ENCODE measurements at places on chromosomes 3 and 15.

DNA sequence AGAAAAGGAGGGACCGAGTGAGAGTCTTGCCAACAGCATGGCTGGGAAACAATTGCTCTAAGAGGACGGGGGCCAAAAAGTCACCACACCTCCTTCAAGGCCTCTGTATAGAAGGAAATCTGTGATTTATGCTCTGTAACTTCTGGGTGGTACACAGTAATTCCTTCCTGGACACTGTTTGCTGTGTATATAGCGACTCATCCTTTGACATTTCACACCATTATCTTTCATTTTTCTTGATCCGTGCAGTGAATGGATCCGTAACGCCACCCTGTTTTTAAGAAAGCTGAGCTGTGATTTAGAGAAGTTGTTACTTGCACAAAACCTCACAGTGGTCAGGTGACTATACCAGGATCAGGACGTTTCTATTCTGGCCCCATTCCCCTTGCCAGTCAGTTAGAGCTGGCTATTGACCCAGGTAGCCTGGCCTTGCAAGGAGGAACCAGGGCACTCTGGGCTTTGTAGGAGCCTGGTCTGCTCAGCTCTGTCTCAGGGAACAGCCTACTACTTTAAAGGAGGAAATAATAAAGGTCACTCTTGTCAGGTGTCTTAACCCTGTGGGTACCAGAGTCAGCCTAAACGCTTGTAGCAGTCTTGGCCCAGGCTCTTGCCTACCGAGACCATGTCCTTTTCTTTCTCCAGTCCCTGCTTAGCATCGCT is 86.5 kb upstream of the MYZAP start:
- DNase-seq = no peak

GRCh38 chr15:85361323-85361722 is 19.1 kb upstream of the AKAP13 start:
- no peak for DNase-seq

DNA sequence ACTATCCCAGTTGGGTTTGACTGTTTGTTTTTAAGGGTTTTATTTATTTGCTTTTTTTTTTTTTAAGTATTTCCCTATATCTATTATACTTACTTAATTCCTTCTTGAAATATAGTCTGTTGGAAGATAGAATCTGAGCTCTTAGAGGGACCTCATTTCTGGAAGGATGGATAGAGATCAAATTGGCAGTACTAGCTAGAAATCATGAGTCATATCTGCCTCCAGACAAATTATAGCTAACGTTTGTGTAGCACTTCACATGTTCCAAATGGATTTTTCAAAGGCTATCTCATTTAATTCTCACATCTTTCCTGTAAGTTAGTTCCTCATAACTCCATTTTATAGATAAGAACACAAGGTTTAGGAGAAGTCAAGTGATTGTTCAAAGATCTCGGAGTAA is 384.7 kb downstream of the ZIC1 start:
- no peak for DNase-seq

DNA sequence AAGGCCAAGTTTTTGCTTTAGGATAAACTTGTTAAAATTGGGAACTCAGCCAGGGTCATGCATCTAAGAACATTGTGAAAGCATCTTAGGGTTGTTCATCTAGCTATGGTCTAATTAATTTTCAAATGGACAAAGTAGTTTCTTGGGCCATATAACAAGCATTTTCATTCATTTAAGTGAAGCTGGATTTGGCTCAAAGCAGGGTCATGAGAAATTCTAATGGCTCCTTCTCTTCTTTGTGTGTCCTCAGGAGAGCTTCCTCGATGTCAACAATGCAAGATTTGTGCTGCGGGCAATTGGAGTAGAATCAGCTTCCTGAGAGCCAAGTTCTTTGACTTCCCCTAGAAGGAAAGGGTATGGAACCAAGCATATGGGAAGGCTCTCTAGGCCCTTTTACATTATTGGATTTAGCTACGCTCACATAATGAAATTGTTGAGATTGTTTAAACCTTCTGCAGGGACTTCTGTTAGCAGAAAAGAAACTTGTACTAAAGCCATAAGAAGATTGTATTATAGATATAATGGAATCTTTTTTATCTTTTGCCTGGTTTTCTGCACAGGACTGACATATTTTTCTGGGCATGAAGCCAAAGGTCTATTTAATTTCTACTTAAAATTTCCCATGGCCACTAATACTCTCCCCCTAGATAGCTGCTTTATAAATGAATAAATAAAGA is 1.8 kb upstream of the SAMMSON start:
- no peak for DNase-seq

DNA sequence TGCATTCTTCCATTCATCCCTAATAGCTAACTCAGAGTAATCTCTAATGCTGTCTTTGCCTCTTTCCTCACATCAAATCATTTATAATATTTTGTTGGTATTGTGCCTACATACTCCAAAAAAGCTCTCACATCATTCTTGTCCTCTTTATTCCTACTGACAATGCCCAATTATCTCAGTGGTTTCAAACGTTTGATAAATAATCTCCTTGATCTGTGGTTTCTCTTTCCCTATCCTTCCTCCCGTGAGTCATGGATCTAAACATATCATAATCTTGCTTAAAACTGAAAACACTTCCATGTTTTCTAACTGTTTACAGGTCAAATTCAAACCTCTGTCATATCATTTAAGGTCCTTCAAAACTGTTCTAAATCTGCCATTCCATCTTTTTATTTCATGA is 115.1 kb downstream of the CNTN6 start:
- no peak for DNase-seq

DNA sequence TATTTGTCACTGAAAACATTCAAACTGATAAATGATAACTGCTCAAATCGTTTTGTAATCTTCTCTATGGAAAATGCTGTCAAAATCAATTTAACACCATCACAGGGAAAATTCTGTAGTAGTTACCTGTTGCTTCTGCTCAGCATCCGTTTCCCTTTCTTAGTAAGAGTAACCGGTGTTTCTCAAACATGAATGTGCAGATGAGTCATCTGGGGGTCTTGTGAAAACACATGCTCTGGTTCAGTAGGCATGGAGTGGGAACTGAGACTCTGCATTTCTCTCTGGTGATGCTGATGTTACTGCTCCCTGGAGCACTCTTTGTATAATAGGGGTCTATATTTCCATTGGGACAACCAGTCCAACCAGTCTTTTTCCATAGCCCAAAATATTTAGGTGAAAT is 145.1 kb downstream of the SEMA6D start:
- DNase-seq = no peak

GRCh38 chr15:50879016-50879617 is 29.4 kb upstream of the AP4E1 start:
- DNase-seq = no peak

DNA sequence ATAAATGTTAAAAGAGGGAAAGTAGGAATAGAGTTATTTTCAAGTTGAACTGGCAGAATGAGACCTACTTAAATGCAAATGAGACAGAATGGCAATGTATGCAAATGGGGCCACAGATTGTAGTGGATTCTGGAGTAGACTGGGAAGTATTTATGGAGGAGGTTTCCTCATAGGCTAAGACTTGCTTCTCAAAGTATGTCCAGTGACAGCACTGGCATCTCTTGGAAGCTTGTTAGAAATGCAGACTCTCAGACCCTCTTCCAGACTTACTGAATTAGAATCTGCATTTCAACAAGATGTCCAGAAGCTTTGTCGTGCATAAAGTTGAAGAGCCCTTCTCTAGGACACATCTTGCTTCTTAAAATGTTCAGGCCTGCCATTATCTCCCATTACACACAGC is 67.8 kb upstream of the SNTN start:
- DNase-seq = no peak

GRCh38 chr15:48777645-48778330 is 33.1 kb downstream of the CEP152 start:
- DNase-seq = no peak

DNA sequence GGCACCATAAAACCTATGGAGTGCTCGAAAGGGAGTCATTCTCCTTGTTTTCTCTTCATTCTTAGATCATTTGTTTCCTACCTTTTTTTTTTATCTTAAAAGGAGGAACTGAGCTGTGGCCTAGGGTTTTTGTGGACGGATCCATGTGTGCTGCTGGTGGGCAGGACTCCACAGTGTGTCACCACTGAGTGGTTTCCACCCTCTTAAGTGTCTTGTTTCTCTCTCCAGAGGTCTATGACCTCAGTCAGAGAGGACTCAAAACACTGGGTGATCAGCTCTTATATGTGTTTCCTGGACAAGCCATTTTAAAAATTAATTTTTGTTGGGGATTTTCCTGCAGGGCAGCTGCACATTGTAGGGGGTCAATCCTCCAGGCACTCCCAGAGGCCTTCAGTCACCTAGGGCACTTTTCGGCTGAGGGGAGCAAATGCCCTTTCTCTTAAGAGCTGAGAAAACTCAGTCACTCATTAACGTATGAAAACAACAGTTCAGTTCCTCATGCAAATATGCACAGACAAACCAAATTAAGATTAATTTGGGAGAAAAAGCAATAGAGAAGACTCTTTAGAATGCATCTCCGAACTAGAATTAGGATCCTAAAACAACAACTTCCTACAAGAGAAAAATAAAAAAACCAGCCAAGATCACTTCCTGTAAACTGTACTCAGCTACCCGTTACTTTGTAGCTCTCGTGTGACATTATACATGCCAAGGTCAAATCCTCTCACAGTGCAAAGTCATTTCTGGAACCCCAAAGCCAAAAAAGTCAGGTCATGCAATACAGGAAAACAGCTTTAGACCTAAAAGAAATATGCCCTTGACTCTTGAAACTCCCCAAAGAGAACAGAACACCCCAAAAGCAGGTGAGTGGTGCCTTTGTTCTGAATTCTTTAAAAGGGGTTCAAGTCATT is 27.6 kb upstream of the FAM3D start:
- DNase-seq = no peak

GRCh38 chr3:146128939-146129338 is 32.0 kb downstream of the PLOD2 start:
- no peak for DNase-seq

GRCh38 chr3:118943597-118943996 is 91.0 kb downstream of the IGSF11 start:
- no peak for DNase-seq

Data from stimulated activated CD4-positive, alpha-beta T cell treated with anti-CD3 and anti-CD28 coated beads, Interleukin-4, amount 100 ng/mL, for 48 hours (primary cell).